Iris pigment epithelial cell (primary cell): ENCODE measurements at places on chromosomes 4 and X.
A peak's percentile ranks its signal among the peaks of the same experiment; 100 is the strongest.

GRCh38 chrX:30278365-30278764 is 30.8 kb downstream of the NR0B1 start:
- DNase-seq, result peak; percentile 55

DNA sequence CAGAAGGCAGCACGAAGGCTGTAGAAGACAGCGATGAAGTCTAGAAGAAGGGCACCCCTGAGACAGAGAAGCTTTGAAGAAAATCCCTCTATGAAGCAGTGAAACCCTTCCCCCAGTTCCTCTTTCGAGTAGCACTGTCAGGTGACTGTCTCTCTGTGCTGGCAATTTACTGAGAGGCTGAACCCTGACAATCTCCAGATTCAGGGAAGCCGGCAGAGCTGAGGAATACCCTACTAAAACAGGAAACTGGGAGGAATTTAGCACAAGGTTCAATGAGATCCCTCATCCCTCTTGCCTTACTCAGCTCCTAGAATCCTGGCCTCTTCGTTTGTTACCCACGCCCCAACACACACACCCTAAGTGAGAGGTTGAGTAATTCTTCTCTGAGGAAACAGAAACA is 239.7 kb upstream of the NOCT start:
- DNase-seq, result peak; percentile 3

GRCh38 chrX:6718766-6719165 is 183.8 kb upstream of the VCX3A start:
- no peak for DNase-seq

- no peak for DNase-seq
These were observed 34.5 kb upstream of the PLA2G12A start for GRCh38 chr4:109764376-109764775.

DNA sequence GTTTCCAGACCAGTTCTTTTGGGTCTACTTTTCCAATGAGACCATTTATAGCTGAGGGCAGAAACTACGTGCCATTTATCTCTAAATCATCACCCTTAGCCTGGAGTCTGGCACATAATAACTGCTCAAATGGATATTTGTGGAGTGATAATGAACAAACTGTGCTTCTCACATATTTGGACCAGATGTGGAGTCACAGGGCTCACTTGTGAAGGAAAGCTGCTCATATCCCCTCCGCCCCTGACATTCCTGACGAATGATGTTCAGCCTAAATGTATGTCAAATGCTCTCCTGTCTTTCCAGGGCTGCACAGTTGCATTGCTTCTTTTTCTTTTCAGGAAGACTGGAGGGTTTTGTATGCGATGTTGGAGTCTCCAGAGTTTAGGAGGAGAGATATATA is 110.1 kb downstream of the GBA3 start:
- DNase-seq, result no peak

DNA sequence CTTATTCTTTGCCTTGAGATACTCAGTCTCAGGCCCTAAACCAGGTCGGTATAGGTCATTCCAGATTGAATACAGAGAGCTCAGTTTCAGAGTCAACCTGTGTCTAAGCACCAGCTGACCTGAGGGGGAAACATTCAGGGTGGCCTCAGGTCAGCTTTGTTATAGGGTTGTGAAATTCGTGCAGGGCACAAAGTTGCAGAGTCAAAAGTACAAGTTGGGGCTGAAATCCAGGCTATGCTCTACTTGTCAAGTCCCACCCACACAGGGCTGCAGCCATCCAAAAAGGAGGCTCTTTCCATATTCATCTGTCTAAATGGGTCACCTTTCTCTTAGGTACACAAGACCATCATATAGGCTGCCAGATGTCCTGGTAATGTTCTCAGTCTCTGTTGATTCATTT is 89.7 kb downstream of the ITIH6 start:
- no peak for DNase-seq

- DNase-seq, result no peak
These were observed 2.6 kb upstream of the CNOT6L start for GRCh38 chr4:77821775-77822174.

- peak; percentile 15 for DNase-seq
These were observed 775 bp downstream of the KCTD8 start for GRCh38 chr4:44447563-44448504.

DNA sequence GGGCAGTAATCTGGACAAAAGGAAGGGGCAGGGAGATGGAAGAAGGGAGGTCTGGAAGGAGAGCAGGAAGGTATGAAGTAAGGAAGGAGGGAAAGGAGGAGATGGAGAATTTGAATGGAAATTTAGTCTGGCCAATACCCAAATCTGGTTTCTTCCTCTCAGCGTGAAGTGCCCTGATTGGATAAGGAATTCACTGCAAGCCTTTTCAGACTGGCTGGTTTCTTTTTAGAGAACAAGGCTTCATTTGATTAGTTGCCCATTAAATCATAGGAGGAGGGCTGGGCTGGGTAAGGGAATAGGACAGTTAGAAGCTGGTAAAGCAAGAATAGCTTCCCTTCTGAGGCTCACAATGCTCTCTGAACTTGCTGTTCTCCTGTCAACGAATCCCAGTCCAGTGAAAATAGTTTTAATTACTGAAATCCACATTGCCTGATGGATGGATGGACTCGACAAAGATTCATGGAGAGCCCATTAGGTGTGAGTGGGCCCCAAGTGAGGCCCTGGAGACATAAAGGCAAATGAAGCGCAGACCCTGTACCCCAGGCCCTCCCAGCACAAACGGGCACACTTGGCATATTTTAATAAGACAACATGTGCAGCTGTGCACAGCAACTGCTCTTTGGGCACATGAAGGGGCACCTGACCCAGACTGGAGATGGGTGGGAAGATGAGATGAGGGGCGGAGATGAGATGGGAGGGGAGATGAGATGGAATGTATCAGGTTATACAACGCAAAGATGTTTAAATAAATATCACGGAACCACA is 347.1 kb upstream of the GATB start:
- DNase-seq, result no peak

DNA sequence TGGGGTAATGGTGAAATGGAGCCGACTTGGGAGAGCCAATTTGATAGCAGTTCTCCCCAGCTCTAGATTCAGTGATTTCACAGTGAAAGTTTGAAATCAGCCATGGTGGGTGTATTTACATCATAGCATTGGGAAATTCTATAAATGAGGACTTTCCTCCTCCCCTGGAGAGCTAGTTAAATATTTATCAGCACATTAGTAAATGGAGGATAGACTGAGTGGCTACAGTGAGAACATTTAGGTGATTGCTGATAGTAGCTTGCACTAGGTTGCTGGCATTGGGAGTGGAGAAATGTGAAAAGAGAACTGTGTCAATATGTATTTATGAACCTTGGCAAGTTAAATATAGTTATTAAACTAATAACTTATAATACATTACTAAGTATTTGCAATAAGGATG is 347.3 kb downstream of the CCSER1 start:
- no peak for DNase-seq

GRCh38 chr4:139275281-139275735 is 4.7 kb downstream of the MGARP start:
- DNase-seq, result no peak

DNA sequence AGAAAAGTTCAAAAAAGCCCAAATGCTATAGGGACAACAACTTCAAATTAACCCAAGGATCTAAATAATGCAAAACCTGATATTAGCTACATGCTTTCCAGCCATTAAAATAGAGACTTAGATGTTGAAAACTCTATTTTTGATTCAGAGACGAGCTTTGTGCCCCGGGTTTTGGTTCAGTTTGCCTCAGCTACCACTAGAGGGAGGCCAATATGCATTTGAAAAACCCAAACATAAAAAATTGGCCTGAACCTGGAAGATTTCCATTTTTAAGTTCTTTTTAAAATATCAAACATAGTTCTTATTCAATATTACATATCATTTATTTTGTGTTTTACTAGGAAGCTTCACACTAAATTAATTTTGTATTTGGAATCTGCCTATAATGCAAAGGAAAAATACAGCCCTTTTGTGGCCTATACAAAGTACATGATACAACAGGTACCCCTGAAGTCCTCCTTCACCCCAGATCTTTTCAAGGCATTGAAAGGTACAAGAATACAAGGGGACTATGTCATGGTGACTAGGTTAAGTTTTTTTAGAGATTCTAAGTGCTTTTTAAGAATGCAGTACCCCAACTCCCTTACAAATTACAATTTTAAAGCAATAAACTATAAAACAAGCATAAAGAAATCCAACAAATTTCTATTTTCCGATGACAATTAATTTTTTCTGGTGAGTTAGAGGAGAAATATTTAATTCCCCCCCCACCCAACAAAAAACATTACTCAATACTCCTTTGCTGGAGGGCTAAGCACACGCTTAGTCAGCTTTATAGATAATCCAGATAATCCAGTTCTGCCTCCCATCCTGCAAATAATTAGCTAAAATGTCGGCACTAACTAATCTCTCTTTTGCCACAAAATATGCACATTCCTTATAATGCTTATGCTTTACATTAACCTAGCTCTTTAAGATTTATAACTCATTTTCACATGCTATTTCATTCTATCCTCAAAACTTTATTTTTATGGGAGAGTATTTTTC is 97.7 kb upstream of the PTPN13 start:
- DNase-seq, result peak; percentile 69

- DNase-seq, result peak; percentile 50
These were observed 2.5 kb downstream of the CCNI start for GRCh38 chr4:77073106-77073809.

GRCh38 chr4:168383510-168383909 is 65.0 kb upstream of the DDX60 start:
- no peak for DNase-seq

- DNase-seq, result peak; percentile 8
These were observed 105.6 kb downstream of the APOOL start for GRCh38 chrX:85109235-85109634.

- peak; percentile 3 for DNase-seq
These were observed 24.7 kb downstream of the RAB33A start for GRCh38 chrX:130196466-130196865.

DNA sequence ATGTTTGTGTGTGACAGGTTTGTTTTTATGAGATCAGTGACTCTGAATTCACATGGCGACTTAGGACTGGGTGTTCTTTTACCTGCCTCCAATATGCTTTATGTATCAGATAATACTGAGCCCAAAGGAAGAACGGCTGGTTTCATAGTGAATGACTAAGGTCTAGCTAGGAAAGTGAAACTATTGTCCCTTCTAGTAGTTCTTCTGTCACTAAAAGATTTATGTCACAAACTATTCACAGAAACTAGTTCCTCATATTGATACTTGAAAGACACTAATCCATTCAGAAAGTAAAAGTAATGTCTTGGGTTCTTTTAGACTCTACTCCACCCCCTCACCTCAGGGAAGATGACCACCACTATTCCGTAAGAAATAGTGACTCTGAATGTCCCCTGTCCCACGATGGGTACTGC is 81.7 kb downstream of the EGF start:
- no peak for DNase-seq

- peak; percentile 98 for DNase-seq
These were observed 37.9 kb downstream of the RELL1 start for GRCh38 chr4:37648084-37648817.

GRCh38 chr4:8665406-8666360 is 73.1 kb downstream of the CPZ start:
- DNase-seq, result no peak

GRCh38 chrX:153954558-153955227 is 10.2 kb upstream of the RENBP start:
- DNase-seq, result no peak

GRCh38 chr4:82785611-82786400 is 12.8 kb downstream of the SCD5 start:
- DNase-seq, result peak; percentile 94

DNA sequence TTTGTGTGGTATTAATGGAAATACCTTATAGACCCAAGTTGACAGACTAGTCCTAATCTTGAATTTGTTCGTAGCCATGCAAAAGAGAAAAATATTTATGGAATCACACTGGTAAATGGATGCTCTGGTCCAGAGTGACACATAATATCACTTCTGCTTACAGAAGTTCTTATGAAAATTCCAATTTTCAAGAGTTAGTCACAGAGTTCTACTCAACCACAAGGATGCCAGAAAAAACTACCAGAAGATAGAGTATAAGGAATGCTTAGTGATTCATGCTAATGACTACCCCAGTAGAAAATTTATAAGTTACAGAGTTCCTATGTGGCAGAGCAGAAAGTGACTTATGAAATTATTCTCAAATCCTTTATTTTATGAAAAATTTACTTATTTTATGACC is 1384.8 kb downstream of the FAM133A start:
- peak; percentile 82 for DNase-seq

- DNase-seq, result no peak
These were observed 74.3 kb upstream of the PPP2R3B start for GRCh38 chrX:460823-461640.

DNA sequence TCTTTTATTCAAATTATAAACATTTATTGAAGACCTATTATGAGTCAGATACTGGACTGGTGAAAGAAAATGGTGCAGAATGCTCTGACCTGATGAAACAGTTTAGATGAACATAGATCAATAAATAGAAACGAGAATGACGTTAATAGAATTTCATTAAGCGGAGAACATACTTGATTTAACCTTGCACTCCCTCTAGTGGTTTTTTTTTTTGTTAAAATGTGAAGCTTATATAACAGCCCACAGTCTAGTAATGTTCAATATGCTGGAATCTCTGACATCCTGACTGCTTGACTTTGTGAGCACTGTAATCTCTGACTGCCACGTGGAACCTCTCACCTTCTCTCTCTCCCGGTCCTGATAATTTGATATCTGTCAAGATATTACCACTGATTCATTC is 32.3 kb downstream of the HDAC8 start:
- DNase-seq, result peak; percentile 44

DNA sequence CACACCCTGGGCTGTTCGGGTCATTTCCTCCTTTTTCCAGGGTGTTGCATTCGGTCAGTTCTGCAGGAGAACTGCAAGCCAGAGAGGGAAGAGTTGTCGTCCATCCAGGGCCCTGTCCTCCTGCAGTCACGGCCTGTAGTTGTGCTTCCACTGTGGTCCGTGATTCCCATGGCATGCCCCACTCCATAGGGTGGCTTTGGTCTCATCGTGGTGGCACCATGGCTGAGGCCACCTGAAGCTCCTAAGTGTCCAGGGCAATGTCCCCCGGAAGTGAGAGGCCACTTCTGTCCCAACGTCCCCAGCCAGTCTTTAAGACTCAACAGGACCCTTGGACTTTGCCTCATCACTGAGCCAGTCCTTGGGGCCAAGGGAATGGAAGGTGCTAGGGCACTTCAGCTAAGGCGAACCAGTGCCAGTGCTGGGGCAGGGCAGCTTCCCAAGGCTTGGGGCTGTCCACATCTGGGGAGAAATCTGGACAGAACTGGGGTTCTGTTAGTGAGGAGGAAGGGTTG is 83.7 kb downstream of the HTRA3 start:
- no peak for DNase-seq
